ENCODE measurements at places on chromosomes 7 and 10. TPM values are rescaled to one million over a fixed set of nuclear protein-coding genes. Genes with fewer than 3 reads are reported as not detected.

The ZEB1 gene
- 150 TPM for total RNA-seq

The DRGX gene
- total RNA-seq: not detected

The MRPS33 gene
- 26.2 TPM for total RNA-seq

The NKX1-2 gene
- total RNA-seq: not detected

The ZRANB1 gene
- total RNA-seq: 27.8 TPM

The ITGB8 gene
- total RNA-seq: 2.1 TPM

The HOXA7 gene
- not detected for total RNA-seq

The GIMAP1 gene
- total RNA-seq: 17.1 TPM

All from CD4-positive, CD25-positive, alpha-beta regulatory T cell (primary cell).